ENCODE measurements at places on chromosomes 3 and 15.
A peak's percentile ranks its signal among the peaks of the same experiment; 100 is the strongest.

DNA sequence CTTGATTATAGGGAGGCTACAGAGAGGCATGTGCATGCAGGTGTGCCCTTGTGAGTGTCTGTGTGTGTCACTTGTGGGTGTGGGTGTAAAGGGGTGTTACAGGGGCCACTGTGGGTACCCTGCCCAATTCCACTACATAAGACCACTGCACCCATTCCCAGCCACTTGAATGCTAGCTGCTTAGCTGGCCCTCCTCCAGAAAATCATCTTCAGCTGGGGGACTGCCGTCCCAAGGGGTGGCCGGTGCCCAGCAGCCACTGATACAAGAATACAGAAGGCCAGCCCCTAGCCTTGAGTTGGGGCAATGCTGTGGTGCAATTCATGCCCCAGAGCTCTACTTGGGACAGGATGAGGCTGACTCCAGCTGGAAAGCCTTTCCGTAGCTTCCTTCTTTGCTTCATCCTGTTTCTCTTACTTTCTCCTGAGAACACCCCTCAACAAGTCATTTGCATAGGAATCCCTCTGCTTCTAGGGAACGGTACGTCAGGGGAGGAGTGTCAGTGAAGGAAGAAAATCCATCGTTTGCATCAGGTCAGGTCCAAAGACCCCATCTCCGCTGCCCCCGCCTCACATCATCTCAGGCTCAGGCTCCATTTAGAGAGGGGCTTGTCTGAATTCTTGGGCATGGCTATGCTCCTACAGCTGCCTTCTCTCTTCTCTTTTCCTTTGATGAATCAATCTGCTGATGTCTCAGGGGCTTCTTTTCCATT, 72.0 kb downstream of the SCN5A start:
- DNase-seq: no peak

- no peak for DNase-seq
Measured at GRCh38 chr3:127775398-127776109, 46.8 kb downstream of the MGLL start.

GRCh38 chr3:181487236-181487978, 224.3 kb upstream of the SOX2 start:
- no peak for DNase-seq

DNA sequence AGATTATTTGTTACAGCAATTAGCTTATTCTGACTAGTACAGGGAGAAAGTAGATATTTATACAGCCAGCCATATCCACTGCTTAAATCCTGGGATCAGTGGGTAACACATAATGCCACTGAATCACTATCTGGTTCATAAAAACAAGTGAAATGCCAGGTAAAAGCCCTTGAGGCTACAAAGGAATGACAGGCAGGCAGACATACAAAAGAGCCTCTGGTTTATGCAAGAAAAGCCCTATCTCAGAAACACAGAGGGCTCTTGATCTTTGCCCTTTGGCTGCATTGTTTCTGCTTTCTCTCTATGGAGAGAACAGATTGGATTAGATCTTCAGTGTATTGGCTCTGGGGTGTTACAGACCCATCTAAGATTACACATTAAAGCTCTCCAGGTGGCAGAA, 115.4 kb upstream of the GADL1 start:
- no peak for DNase-seq

DNA sequence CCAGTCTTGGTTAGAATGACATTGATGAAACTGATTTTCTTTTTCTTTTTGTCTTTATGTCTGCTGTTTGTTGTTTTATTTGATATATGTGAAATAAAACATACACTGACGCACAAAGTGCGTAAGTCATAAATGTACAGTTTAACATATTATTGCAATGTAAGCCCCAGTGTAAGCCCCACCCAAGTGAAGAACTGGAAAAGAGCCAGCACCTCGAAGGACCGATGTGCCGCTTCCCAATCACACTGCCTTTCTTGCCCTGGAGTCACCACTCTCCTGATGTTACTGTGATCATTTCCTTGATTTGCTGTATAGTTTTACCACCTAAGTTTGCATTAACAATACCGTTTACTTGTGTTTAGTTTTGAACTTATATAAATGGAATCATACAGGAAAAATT, 128.4 kb upstream of the LPP start:
- DNase-seq: no peak

- no peak for DNase-seq
Measured at GRCh38 chr15:64480891-64481290, 20.5 kb downstream of the ZNF609 start.

DNA sequence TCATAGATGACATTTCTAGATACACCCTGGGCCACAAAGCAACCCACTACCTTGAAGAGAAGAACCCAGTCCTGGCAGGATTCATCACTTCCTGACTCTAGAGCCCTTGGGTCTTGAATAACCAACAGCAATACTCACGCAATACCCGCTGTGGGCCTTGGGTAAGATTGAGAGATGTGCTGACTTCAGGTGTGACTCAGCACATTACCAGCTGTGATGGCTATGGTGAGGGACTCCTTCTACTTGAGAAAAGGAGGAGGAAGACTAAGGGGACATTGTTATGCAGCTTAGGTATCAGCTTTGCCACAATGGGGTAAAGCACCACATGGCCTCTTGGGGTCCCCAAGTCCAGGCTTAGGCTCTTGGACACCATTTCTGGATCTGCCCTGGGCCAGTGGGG, 14.9 kb downstream of the C3orf33 start:
- DNase-seq: no peak

- DNase-seq: no peak
Measured at GRCh38 chr3:6022621-6023020, 835.1 kb downstream of the EDEM1 start.

- DNase-seq: no peak
Measured at GRCh38 chr15:47746516-47746915, 29.2 kb downstream of the SEMA6D start.

GRCh38 chr15:73755481-73755880, 2.3 kb upstream of the INSYN1 start:
- no peak for DNase-seq

DNA sequence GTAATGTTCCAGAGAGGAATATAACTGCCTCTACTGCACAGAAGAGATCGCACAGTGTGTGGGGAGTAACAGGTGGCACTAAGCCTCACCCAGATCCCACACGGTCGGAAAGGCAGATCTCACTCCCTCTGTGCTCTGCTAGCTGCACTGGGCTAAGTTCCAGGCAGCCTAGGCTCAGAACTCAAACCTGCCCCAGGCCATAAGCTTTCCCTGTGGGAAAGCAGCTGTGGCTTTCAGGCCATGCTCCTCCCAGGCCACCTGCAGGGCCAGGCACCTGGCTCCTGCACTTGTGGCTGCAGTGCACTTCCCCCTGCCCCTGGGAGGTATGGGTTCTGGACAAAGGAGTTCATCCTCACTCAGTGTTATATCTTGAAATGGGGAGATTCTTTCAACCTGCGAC, 27.5 kb downstream of the PCCB start:
- no peak for DNase-seq

DNA sequence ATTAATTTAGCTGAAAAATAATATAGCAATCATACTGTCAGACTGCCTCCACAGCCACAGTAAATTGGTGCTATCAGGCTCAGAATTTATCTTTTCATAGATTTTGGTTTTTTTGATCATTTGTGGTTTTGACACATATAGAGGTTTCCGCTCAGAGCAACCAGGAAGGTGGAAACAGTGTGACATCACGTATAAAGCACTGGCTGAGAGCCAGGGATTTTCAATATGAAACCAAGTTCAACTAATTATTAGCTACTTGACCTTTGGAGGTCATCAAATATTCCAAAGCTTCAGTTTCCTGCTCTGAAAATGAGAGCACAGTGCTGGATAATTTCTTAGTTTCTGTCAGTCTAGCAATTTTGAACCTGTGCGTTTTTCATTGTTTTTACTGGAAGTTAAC, 433.8 kb upstream of the SUCLG2 start:
- DNase-seq: peak; percentile 46

DNA sequence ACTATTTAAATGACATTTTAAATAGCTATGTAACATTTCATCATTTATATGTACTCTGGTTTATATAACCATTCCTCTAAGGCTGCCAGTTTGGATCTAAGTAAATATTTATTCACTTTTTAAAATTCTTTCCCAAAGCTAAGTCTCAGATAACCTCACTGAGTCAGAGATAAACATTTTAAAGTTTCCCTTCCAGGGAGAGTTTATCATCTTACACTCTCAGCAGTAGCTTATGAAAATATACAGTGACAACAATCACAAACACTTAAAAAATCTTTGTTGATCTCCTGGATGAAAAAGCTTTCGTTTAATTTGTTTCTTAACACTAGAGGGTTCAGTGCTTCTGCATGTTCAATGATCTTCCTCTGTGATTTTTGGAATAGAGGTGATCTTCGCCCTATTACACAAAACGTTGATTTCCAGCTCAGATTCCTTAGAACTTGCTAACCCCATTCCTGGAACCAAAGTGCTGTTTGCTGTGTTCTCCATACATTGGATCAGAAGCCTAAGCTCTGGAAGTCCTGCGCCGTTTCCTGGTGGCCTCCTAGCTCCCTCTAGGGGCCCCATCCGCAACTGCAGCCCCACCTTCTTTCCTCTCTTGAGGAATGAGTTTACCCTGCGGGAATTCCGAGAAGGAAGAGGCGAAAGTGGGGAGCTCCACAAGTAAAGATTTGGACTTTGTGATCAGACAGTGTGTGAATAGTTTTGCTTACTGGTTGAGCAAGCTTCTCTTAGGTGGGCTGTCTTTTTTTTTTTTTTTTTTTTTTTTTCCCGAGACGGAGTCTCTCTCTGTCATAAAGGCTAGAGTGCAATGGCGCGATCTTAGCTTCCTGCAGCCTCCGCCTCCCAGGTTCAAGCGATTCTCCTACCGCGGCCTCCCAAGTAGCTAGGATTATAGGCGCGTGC, 29.3 kb upstream of the SACM1L start:
- DNase-seq: peak; percentile 40

DNA sequence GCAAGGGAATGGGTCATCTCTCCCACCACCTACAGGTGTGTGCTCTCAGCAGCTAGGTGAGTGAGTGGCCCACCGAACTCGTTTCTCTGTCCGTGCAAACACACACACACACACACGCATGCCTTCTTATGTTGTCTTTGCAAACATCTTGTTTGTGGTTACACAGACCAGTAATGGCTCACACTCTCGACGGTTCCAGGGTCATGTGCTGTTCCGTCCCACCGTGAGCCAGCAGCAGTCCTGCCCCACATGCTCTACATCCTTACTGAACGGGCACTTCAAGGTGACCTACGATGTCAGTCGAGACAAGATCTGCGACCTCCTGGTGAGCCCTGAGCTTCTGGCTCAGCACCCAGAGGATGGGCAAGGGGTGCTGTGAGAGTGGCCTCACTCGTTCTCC, 4.3 kb downstream of the ITIH1 start:
- no peak for DNase-seq

GRCh38 chr3:41575724-41576123, 376.4 kb downstream of the CTNNB1 start:
- no peak for DNase-seq

DNA sequence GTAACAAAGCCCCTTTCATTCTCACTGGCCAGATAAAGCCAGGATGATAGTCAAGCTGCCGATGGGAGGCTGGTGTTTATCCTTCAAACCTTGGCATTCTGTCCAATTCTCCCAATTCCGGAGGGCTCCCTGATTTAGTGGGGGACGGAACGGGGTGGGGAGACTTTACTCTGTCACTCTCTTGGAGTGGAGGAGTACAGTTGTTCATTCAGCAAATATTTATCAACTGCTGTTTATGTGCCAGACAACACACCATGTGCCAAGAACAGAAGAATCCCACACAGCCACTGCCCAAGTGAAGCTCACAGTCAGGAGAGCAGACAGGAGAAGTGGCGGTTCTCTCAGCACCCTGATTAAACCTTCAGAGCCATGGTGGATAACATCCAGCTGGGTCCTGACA, 63.3 kb downstream of the WNT5A start:
- DNase-seq: no peak

GRCh38 chr3:35965908-35966307, 326.6 kb downstream of the ARPP21 start:
- no peak for DNase-seq

DNA sequence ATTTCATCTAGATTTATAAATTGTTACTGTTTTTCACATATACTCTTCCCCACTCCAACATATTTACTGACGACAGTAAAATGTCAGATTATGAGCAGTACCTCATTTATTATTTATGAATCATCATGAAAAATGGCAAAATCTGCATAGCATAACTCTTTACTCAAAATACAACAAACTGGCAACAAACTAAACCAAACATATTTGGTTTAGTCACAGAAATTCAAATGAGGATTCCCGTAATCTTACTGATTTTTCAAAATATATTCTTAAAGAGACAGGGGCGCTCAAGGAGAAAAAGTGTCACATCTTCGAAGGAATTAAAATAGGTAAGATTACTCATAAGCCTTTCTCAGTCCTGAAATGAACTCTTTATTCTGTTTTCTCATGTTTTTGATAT, 3.0 kb upstream of the GPR87 start:
- no peak for DNase-seq

GRCh38 chr3:156483002-156483401, 71.9 kb downstream of the SSR3 start:
- no peak for DNase-seq

- no peak for DNase-seq
Measured at GRCh38 chr3:94614192-94614591, 551.3 kb downstream of the NSUN3 start.

GRCh38 chr3:14946236-14946635, 1.1 kb upstream of the NR2C2 start:
- DNase-seq: no peak

DNA sequence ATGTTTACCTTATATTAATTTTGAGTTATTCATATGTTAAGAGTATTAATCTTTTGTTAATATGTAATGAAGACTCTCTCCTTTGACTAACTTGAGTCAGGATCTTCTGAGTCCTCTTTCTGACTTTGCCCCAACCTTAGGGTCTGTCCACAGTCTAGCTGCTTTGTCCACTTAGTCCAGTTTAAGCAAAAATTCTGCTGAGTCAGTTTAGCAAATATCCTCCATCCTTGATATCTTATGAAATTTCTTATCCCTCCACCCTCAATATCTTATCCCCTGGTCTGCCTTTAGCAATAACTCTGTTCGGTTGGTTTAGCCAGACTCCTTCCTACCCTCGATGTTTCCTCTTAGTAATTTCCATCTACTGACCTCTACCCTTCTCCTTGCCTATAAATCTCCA, 91.7 kb downstream of the DIPK2A start:
- DNase-seq: no peak

DNA sequence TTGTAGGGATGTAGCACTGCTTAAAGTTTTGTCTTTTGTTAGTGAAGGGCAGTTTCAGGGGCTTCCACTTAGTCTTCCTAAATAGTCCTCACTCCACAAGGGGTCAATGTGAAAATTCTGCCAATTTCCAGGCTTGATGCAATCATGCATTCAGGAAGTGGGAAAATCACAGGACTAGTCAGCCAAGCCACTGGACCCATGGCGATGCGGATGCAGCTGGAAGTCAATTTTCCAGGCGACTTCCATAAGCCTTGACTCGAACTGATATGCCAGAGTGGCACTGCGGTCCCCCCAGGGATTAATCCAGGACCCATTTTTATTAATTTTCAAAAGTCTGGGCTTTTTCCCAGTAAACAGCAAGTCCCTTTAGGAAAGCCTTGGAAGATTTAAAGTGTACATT, 26.1 kb downstream of the GBE1 start:
- no peak for DNase-seq
